ENCODE measurements at places on chromosomes 4 and X.
A peak's percentile ranks its signal among the peaks of the same experiment; 100 is the strongest.

GRCh38 chrX:131704136-131704695 lies 160.3 kb downstream of the OR13H1 start:
- H3K4me1 ChIP-seq: no peaks in the 10 kb centered on the region
- peak overlapping the region; percentile 65 for H3K4me3 ChIP-seq
- H3K27me3 ChIP-seq: no peaks in the 10 kb centered on the region
- H3K27ac ChIP-seq: no peak overlapping the region
- H3K36me3 ChIP-seq: no peaks in the 10 kb centered on the region
- DNase-seq: peak; percentile 85

DNA sequence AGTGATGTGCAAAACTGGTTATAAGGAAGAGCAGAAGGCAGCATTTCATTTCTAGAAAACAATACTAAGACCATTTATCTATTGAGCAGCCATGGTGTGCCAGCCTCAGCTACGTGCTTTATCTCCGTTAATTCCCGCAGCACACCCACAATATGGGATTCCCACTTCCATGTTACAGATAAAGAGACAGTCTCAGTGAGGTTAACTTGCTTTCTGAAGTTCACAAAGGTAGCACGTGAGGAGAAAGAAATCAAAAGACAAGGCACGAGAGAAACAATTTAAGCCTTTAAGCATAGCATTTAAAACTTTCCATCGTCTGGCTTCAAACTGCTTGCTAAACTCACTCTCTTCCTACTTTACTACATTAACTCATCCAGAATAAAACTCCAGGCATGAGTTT lies 8.0 kb upstream of the RPL34 start:
- H3K36me3 ChIP-seq: no peaks in the 10 kb centered on the region
- no peak overlapping the region for H3K4me3 ChIP-seq
- H3K27me3 ChIP-seq: no peaks in the 10 kb centered on the region
- no peaks in the 10 kb centered on the region for H3K4me1 ChIP-seq
- no peak overlapping the region for H3K27ac ChIP-seq
- DNase-seq: no peak

GRCh38 chr4:56757821-56758411 lies 63.6 kb downstream of the SPINK2 start:
- H3K4me3 ChIP-seq: peak overlapping the region; percentile 11
- no peaks in the 10 kb centered on the region for H3K36me3 ChIP-seq
- DNase-seq: peak; percentile 94
- H3K27me3 ChIP-seq: 0 out of 2 replicates have a peak, but pooled peaks cover under 1% of the 10 kb centered on the region
- peaks cover 11% of the 10 kb centered on the region for H3K4me1 ChIP-seq
- peak overlapping the region; percentile 62 for H3K27ac ChIP-seq

GRCh38 chrX:154654372-154654771 lies 993 bp upstream of the CTAG2 start:
- H3K27ac ChIP-seq: no peak overlapping the region
- no peaks in the 10 kb centered on the region for H3K4me1 ChIP-seq
- H3K27me3 ChIP-seq: no peaks in the 10 kb centered on the region
- H3K4me3 ChIP-seq: no peak overlapping the region

GRCh38 chrX:53723381-53723780 lies 36.9 kb upstream of the HUWE1 start:
- no peaks in the 10 kb centered on the region for H3K36me3 ChIP-seq
- no peaks in the 10 kb centered on the region for H3K4me1 ChIP-seq
- no peak overlapping the region for H3K27ac ChIP-seq
- H3K4me3 ChIP-seq: no peak overlapping the region
- no peak for DNase-seq

DNA sequence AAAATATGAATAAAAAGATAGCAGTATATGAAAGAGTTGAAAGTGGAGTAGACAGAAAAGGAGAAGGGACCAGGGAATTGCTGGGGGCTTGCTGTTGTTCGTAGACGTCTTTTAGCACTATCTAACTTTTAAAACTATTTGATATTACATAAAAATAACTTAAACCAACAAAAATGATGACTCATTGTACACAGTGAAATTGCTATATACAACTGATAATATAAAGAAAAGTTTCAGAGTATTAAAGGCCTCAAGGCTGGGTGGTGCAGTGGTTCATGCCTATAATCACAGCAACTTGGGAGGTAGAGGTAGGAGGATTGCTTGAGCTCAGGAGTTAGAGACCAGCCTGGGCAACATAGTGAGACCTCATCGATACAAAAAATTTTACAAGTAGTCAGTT lies 5.2 kb downstream of the TRPC3 start:
- no peak for DNase-seq
- H3K4me3 ChIP-seq: no peak overlapping the region
- H3K27ac ChIP-seq: no peak overlapping the region
- no peaks in the 10 kb centered on the region for H3K36me3 ChIP-seq

- H3K4me1 ChIP-seq: no peaks in the 10 kb centered on the region
- H3K27me3 ChIP-seq: peaks cover 14% of the 10 kb centered on the region
- no peak overlapping the region for H3K27ac ChIP-seq
- no peak overlapping the region for H3K4me3 ChIP-seq
- no peak for DNase-seq
- H3K36me3 ChIP-seq: no peaks in the 10 kb centered on the region
Measured at GRCh38 chr4:172946503-172946902, 222.1 kb upstream of the GALNT7 start.

- H3K4me3 ChIP-seq: peak overlapping the region; percentile 23
- no peaks in the 10 kb centered on the region for H3K36me3 ChIP-seq
- no peak overlapping the region for H3K27ac ChIP-seq
- peaks cover 3% of the 10 kb centered on the region for H3K4me1 ChIP-seq
Measured at GRCh38 chrX:69285881-69286564, 120.8 kb upstream of the PJA1 start.

DNA sequence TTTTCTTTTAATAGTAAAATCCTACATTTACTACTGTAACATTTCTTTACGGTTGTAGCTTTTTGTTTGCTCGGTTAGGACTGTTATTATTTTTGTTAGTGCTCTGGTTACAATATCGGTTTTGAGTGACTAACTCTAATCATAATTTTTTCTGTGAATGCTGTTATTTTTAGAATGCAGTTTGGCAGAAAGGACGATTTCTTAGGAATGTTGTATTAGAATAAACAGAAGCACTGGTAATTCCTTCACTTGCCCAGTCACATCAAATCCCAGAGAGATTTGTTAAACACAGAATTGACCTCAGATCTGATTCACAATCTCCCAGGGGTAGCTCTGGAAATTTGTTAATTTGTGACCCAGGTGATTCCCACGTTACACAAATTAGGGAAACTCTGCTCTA lies 21.7 kb downstream of the DDIT4L start:
- peak; percentile 63 for DNase-seq
- no peaks in the 10 kb centered on the region for H3K27me3 ChIP-seq
- no peak overlapping the region for H3K4me3 ChIP-seq
- no peak overlapping the region for H3K27ac ChIP-seq
- H3K4me1 ChIP-seq: peaks cover 2% of the 10 kb centered on the region

DNA sequence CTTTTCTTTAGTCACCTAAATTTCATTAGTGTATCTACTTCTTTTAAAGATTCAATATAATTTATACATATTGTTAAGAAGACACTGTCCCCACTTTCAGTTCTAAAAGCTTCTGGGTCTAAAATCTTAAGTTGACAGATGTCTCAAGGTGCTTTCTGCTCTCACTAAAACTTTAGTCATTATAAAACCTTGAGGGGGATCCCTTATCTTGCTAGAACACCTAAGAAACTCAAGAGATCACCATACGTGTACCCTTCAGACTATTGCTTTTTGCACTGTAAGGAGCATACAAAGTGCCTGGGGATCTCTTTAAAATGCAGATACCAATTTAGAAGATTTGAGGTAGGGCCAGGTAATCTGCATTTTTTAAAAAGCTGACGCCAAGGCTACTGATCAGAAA lies 30.1 kb downstream of the CYBB start:
- H3K27me3 ChIP-seq: peaks cover 8% of the 10 kb centered on the region
- H3K4me3 ChIP-seq: no peak overlapping the region
- H3K4me1 ChIP-seq: no peaks in the 10 kb centered on the region

DNA sequence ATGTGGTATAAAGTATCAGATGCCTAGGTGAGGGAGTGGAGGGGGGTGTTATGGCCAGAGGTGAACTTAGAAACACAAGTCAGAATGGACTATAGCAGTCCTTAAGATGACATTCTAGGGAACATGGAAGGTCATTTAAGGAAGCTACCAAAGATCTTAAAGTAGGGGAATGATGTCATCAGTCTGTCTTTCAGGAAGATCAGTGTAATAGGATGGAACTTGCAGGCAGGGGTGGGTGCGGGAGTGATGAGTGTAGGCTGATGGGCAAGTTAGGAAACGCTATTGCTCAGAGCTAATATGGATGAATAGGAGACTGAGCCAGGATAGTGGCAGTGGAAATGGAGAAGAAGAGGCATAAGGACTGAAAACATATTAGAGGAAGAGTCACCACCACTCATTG lies 27.5 kb upstream of the CWH43 start:
- no peak for DNase-seq
- no peaks in the 10 kb centered on the region for H3K36me3 ChIP-seq
- H3K4me1 ChIP-seq: no peaks in the 10 kb centered on the region
- no peak overlapping the region for H3K4me3 ChIP-seq
- no peak overlapping the region for H3K27ac ChIP-seq
- H3K27me3 ChIP-seq: peaks cover 2% of the 10 kb centered on the region

DNA sequence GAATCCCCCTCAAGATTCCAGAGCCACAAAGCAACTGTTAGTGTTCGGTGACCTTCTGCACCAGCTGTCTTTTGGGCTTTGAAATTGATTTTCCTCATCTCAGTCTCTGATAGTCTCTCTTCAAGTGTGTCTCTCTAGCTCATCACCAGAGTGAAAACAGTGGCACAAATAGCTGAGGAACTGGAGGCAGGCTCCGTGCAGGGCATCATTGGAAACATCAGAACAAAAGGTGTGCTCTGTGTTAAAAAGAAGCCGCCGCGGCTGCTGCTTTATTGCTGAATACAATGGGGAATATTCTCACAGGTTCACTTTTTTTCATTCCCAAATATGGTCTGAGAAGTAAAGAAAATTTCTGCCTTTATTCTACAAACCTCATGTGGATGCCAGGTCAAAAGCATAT lies 297.5 kb downstream of the DCTD start:
- no peaks in the 10 kb centered on the region for H3K27me3 ChIP-seq
- H3K36me3 ChIP-seq: no peaks in the 10 kb centered on the region
- no peak for DNase-seq
- H3K4me3 ChIP-seq: no peak overlapping the region
- H3K27ac ChIP-seq: no peak overlapping the region
- no peaks in the 10 kb centered on the region for H3K4me1 ChIP-seq

- peaks cover 12% of the 10 kb centered on the region for H3K27me3 ChIP-seq
- no peaks in the 10 kb centered on the region for H3K36me3 ChIP-seq
- peak overlapping the region; percentile 41 for H3K4me3 ChIP-seq
- no peak overlapping the region for H3K27ac ChIP-seq
- DNase-seq: no peak
Measured at GRCh38 chr4:180057891-180058671, 2185.1 kb upstream of the TENM3 start.

- H3K27ac ChIP-seq: no peak overlapping the region
- H3K36me3 ChIP-seq: no peaks in the 10 kb centered on the region
- no peak for DNase-seq
- no peaks in the 10 kb centered on the region for H3K27me3 ChIP-seq
Measured at GRCh38 chrX:57899064-57899463, 11.2 kb downstream of the ZXDA start.

GRCh38 chr4:54882616-54883015 lies 224.9 kb downstream of the KIT start:
- peaks cover 4% of the 10 kb centered on the region for H3K4me1 ChIP-seq
- H3K27me3 ChIP-seq: no peaks in the 10 kb centered on the region
- no peak overlapping the region for H3K27ac ChIP-seq
- H3K4me3 ChIP-seq: no peak overlapping the region

DNA sequence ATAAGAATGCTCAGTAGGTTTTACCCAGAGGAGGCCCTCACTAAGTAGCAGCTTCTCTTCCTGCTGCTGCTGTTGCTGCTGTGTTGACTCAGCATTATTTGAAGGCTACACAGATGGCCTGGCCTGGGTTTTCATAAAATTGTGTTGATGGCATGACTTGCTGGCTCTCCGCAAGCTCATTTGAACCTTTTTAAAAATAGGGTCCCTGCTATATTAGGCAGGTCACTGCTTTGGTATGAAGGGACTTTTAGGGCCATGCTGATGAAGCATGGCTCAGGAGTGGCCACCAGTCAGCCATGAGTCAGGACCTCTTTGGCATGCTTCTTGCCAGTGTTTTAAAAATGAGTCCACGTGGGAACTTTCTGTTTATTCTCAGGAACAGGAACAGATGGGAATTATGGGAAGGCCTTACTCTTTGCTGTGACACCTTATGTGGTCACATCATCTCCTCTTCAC lies 128.7 kb downstream of the MID1IP1 start:
- no peak overlapping the region for H3K4me3 ChIP-seq
- H3K27me3 ChIP-seq: peaks cover under 1% of the 10 kb centered on the region
- peak; percentile 87 for DNase-seq
- H3K27ac ChIP-seq: no peak overlapping the region

DNA sequence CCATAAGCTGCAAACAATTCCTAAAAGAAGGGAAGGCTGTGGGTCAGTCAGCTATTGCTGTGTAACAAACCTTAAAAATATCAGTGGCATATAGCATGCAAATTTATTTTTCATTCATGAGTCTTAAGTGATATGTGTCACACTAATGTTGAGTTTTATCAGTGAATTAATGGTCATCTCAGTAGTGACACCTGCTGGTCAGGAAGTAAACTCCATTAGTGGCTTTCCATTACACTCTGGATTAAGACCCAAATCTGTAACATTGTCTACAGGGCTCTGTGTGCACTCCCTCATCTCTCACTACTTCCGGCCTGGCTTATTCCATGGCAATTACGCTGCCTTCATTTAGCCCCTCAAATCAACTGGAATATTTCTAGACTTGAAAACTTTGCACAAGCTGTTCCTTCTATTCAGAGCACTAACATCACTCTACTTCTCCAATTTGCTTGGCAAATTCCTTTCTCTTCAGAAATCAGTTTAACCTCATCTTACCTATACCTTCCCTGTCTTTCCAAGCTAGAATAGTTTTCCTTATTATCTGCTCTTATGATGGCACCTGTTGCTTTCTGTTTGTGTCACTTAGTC lies 217.3 kb upstream of the TAPT1 start:
- no peaks in the 10 kb centered on the region for H3K36me3 ChIP-seq
- H3K4me3 ChIP-seq: no peak overlapping the region
- H3K4me1 ChIP-seq: peaks cover under 1% of the 10 kb centered on the region
- H3K27ac ChIP-seq: no peak overlapping the region
- peak; percentile 52 for DNase-seq

DNA sequence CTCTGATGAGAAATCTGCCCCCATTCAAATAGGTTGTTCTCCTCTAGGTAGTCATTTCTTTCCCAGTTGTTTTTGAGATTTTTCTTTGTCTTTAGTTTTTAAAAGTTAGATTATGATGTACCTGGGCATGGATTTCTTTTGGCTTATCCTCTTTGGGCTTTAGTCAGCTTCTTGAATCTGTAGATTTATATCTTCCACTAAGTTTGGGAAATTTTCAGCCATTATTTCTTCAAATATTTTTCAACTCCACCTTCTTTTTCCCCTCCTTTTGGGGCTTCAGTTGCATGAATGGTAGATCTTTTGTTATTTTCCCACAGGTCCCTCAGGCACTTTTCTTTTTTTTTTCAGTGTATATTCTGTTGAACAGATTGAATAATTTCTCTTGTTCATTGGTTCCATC lies 77.3 kb downstream of the JADE3 start:
- H3K4me3 ChIP-seq: no peak overlapping the region
- 0 out of 2 replicates have a peak, but pooled peaks cover 2% of the 10 kb centered on the region for H3K36me3 ChIP-seq
- H3K4me1 ChIP-seq: no peaks in the 10 kb centered on the region
- DNase-seq: no peak
- H3K27ac ChIP-seq: no peak overlapping the region

- peaks cover 7% of the 10 kb centered on the region for H3K4me1 ChIP-seq
- H3K36me3 ChIP-seq: peaks cover 15% of the 10 kb centered on the region
- peaks cover 2% of the 10 kb centered on the region for H3K27me3 ChIP-seq
- peak overlapping the region; percentile 40 for H3K27ac ChIP-seq
- DNase-seq: no peak
Measured at GRCh38 chr4:7067126-7067451, 775 bp downstream of the GRPEL1 start.

Data from IMR-90 (cell line).